Psoas muscle (tissue), 8 donors: ENCODE measurements at places on chromosomes 4 and X. TPM values are rescaled to one million over a fixed set of nuclear protein-coding genes. Genes with fewer than 3 reads are reported as not detected.

The C4orf51 gene
- not detected for polyA plus RNA-seq

- DNase-seq = no peak
Measured at GRCh38 chr4:80014531-80014930, 58.5 kb downstream of the ANTXR2 start.

The TLR2 gene
- polyA plus RNA-seq = 0.42 TPM

The CD38 gene
- polyA plus RNA-seq = 1.5 TPM

The TCEAL6 gene
- not detected for polyA plus RNA-seq

- no peak for DNase-seq
Measured at GRCh38 chrX:132184871-132185270, 34.4 kb downstream of the RAP2C start.

DNA sequence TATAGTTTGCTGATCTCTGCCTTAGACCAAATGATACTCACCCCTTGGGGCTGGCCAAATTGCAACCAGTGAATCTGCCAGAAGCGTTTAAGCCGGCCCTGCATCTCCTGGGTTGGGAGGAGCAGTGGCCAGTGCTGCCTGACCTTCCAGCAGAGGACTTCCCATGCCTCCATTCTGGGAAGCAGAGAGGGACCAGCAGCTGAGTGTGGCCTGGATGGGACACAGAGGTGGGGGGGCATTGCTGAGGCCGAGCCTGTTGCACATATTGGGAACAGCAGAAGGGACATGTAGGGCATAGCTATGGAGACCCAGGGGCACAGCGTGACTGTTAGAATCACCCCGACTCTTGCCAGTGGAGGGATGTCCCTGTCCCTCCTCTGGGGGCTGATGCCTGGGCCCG lies 93.3 kb downstream of the CPZ start:
- no peak for DNase-seq

The ETDC gene
- polyA plus RNA-seq = not detected

GRCh38 chr4:75069493-75070074 lies 136.7 kb downstream of the PARM1 start:
- DNase-seq = no peak

The ATOH1 gene
- not detected for polyA plus RNA-seq

The ARSD gene
- 1.1 TPM for polyA plus RNA-seq

DNA sequence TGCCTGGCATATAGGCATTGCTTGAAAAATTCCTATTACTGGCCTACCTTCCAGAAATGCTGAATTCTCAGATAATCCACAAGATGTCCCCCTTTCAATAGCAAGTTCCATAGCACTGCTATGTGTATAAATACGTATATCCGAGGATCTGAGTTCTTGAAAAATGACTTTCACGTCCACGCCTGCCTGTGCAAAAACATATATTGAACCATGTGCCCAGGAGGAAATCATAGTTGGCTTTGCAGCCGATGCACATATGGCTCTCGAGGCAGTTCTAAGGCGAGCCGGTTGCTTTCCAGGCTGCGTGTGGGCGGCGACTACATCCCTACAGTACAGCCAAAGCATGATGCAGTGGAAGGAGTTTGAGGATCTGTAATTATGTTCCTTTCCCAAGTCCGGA lies 55.4 kb upstream of the ESX1 start:
- no peak for DNase-seq

- DNase-seq = no peak
Measured at GRCh38 chr4:189050643-189051042, 890.0 kb upstream of the FRG1 start.

- DNase-seq = no peak
Measured at GRCh38 chr4:56512166-56512565, 6.6 kb downstream of the ARL9 start.

GRCh38 chr4:2441393-2442174 lies 22.8 kb downstream of the CFAP99 start:
- peak; percentile 63 for DNase-seq

DNA sequence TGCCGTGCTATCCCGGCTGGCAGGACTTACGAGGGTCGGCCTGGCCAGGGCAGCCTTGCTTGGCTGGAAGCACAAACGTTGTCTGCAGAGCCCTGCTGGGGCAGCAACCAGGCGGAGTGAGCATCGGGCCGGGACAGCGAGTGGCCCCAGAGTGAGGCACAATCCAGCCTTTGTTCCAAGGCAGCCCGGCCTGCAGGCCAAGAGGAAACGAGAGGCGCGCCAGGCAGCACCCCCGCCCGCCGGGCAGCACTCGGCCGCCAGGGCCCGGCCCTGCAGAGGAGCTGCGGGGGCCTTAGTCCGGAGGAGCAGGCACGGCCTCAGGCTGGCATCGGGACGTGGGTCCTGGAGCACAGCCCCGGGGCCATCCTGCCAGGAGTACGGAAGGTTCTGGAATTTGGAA lies 24.1 kb downstream of the FGFRL1 start:
- DNase-seq = no peak

DNA sequence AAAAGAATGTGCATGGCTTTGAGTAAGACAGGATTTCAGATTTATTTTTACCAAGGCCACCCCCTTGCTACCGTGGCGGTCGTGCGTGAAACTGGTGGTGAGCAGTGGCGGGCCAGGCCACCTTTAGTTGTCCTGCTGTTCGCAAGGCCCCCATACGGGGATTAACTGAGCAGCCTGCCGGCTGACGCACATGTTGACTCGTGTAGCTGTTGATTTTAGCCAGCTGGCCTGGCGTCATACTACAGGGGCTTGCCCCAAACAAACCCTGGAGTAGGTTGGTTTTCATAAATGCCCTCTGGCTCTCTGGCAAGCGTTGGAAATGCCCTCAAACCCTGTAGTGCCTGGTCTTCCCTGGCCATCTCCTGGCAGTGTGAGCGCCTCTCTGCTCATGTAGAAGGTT lies 28.4 kb downstream of the WFS1 start:
- DNase-seq = no peak

- no peak for DNase-seq
Measured at GRCh38 chr4:165612936-165613335, 234.1 kb downstream of the CPE start.

The ITM2A gene
- polyA plus RNA-seq = 20.1 TPM

The FDCSP gene
- not detected for polyA plus RNA-seq

DNA sequence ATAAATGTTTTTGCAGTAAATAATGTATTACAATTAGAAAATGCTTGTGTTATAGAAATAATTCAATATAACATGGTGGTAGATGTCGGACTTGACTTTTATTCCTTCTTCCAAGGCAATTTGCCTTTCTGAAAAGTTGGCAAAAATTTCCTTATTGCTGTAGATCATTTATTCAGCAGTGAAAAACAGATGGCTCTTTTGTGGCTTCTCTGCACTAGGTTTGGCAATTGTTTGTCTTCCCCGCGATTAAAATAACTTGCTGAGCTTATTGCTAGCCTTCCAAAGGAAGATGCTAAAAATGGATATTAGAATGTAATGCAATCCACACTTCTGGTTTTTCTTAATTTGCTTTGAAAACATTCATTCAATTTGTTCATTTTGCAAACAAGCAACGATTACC lies 1977.9 kb upstream of the ADGRL3 start:
- no peak for DNase-seq

The LNX1 gene
- polyA plus RNA-seq = 2.8 TPM

- no peak for DNase-seq
Measured at GRCh38 chr4:89640620-89641366, 196.2 kb downstream of the SNCA start.

The BEND2 gene
- 0.03 TPM for polyA plus RNA-seq

The CT55 gene
- polyA plus RNA-seq = not detected

The ADH7 gene
- polyA plus RNA-seq = not detected

The ACSL1 gene
- 435 TPM for polyA plus RNA-seq

- DNase-seq = no peak
Measured at GRCh38 chr4:67071641-67072040, 473.7 kb downstream of the CENPC start.

DNA sequence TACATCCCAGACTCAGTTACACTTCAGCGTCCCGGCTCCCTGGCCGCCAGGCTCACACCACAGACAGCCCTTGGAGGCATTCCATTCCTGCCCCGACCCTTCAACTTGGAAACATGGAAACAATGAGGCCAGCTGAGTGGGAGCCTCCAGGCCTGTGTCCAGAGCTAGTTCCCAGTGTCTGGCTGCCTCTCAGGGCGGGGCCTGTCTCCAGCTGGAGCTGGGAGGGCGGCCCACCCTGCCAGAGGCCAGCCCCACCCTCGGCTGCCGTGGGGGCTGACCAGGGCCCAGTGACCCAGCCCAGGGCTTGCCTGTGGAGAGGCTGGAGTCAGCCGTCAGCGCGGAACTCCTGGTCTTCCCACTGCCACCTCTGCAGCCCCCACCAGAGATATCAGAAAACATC lies 37.4 kb upstream of the SPON2 start:
- DNase-seq = peak; percentile 89
